Smooth muscle cell of the pulmonary artery (primary cell): ENCODE measurements at places on chromosomes 16 and 17. TPM values are rescaled to one million over a fixed set of nuclear protein-coding genes. Genes with fewer than 3 reads are reported as not detected.

MFAP4 gene
- 39.1 and 59.7 TPM in 2 replicates for total RNA-seq

FNDC8 gene
- not detected in 2 replicates for total RNA-seq

RHBDF2 gene
- total RNA-seq, result 9.2 and 26.8 TPM in 2 replicates

DPEP2 gene
- total RNA-seq, result not detected in 2 replicates

CHST5 gene
- 0.03 TPM in 1 of 2 replicates, not detected in the other for total RNA-seq

SHBG gene
- 0.53 and 0.72 TPM in 2 replicates for total RNA-seq

PROCA1 gene
- total RNA-seq, result 0.85 and 1.6 TPM in 2 replicates

CNP gene
- 51.7 and 87.2 TPM in 2 replicates for total RNA-seq

ATP1B2 gene
- total RNA-seq, result 0.07 and 0.33 TPM in 2 replicates

TPSD1 gene
- total RNA-seq, result not detected in 2 replicates
